A673 (cell line): ENCODE measurements at places on chromosomes 6 and 20.

DNA sequence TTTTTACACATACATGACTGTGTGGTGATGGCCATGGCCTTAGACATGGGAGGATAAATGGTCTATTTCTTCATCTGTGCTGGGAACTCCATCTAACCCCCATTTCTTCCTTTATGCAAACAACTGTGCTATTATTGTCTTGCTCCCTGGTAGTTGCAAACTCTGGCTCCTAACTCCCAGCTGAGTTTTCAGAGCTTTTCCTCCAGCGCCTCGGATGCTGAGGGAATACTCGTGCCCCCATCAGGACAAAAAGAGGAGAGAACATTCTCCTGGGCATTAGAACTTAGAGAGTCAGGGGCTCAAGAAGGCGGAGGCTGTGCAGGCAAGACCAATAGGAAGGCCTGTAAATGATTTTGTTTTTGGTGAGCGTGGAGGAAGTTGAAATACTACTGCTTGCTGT, 2.1 kb downstream of the DAAM2 start:
- peak; percentile 10 for DNase-seq

GRCh38 chr20:48586730-48587129, 241.1 kb downstream of the PREX1 start:
- DNase-seq = no peak

DNA sequence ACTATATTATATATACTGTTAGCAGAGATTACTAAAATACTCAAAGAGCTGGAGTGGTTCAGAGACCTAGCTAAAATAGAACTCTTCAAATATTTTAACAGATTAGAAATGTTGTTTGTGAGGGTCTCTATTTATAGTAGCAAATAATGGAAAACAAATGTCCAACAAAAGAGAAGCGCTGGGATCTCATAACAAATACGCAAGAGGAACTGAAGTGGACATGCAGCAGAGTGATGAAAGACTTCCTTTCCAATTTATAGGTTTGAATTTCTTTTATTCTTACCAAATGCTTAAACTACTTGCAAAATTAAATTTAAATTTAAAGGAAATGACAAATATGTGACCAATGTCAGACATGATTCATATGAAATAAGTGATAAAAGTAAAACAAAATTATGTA, 49.9 kb downstream of the PIGU start:
- no peak for DNase-seq

GRCh38 chr6:50120300-50120699, 70.6 kb upstream of the DEFB112 start:
- DNase-seq = no peak

DNA sequence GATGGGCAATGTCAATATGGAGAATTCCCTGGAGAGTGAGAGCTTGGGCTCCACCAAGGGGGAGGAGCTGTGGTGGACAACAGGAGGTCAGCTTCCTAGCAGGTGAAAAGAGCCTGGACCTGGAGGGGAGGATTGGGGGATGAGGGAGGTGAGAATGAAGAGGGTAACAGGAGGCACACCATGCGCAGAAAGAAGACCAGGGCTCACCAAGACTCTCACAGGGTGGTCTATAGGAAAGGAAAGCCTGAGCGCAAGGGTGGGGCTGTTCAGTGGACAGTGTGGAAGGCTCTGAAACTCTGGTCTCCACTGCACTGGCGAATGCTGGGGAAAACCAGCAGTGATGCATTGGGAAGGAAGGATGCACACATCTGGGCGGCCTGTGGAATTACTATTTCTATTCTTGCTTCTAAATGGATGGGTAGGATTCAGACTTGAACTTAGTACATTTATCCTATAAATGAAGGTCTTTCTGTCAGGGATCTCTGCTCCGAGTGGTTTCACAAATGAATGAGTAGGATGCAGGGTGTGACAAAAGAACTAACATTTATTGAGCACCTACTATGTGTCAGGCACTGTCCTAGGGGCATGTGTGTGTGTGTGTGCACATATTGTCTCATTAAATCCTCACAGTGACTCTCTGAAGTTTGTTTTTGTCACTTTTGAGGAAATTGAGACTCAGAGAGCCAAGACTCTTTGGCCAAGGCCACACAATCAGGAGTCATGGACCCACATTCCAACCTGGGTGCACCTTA, 152.7 kb downstream of the CD83 start:
- DNase-seq = no peak

DNA sequence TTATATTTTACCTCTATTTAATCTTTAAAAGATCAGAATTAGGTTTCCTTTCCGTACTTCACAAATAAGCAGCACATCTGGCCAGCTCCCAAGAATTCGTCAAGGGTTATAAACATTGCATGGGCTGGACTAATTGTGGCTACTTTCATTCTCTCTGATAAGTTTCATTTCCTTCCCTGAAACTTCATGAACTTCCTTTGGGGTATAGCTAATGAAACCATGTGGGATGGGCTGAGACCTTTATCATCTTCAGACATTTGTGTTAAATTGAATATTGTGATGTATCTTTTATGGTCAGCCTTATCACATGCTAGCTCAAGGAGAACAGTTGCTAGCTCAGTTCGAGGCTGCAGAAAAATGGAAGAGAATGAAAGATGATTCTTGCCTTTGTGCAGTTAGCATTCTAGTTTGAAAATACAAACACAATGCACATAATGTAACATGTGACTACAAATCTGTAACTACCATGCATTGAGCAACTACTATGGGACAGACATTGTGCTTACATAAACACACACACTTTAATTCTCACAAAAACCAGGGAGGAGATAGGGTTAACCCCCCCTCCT, 1.7 kb upstream of the GMPR start:
- peak; percentile 58 for DNase-seq

DNA sequence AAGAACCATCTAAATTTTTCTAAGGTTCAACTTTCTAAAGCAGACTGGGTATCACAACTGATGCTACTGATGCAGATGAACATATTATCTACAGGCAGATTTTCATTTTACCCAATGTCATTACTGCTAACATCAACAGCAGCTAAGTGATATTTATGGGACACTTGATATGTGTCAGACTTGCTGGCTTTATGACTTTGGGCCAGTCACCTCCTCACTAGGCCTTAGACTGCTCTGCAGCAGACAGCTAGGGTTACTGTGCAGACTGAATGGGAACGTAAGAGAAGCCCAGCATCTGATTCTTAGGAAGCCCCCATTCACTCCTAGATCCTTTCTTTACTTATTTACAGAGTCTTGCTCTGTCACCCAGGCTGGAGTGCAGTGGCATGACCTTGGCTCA, 66.2 kb downstream of the MYH7B start:
- DNase-seq = no peak

DNA sequence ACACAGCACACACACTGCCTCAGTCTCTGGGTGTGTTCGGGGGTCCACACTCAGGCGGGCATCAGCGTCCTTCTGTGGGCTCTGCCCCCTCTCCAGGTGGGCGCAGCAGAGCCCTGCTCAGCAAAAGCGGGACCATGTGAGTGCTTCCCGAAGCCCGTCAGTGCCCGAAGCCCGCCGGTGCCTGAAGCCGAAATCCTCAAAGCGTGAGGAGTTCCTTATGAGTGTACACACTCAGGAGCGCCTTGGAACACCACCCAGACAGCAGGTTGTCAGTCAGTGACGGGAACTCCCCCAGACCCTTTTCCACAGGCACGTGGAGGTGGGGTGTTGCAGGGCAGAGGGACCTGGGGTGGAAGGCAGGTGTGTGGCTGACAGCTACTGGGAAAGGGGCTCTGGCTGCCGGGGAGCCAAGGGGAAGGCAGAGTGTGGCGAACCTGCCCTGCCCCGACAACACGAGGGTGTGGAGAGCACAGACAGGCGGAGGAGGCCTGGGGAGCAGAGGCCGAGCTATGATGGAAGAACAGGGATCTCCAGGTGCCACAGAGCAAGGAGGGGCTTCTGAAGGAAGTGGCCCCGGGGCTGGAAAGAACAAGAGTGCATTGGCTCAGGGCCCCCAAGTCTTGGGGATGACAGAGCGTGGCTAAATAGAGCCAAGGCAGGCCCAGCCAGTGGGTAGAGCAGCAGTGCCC, 87.7 kb downstream of the RAMACL start:
- DNase-seq = no peak
